ENCODE measurements at places on chromosomes 5 and 9. TPM values are rescaled to one million over a fixed set of nuclear protein-coding genes. Genes with fewer than 3 reads are reported as not detected.

The SPATA9 gene
- polyA plus RNA-seq = 1.1 TPM

The TMEFF1 gene
- polyA plus RNA-seq = 2.4 TPM

The SEMA5A gene
- polyA plus RNA-seq = 11.9 TPM

The HACD4 gene
- polyA plus RNA-seq = 4.8 TPM

The CDKN2B-AS1 gene
- 1.7 TPM for polyA plus RNA-seq

The TJP2 gene
- 163 TPM for polyA plus RNA-seq

The SLC28A3 gene
- polyA plus RNA-seq = 0.81 TPM

The FBP2 gene
- 0.25 TPM for polyA plus RNA-seq

The PCDHB7 gene
- polyA plus RNA-seq = 1.3 TPM

DNA sequence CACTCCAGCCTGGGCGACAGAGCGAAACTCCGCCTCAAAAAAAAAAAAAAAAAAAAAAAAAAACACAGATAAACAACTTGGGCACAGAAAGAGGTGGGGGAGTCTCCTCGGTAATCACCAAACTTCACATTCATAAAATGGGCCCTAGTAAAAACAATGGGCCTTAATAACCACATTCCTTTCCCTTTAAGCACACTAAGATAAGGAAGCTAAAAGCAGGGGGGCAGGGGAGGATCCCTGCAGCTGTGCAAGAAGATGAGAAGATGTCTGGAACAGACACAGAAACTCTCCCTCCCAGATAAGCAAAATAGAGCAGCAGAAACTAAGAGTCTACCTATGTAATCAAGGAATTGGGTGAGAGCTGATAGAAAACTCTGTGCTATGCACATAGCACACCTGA is 111.2 kb upstream of the FAM174A start:
- DNase-seq = no peak

GRCh38 chr5:126794157-126794828 is 17.4 kb downstream of the LMNB1 start:
- DNase-seq = no peak

- DNase-seq = peak; percentile 32
Observed at GRCh38 chr5:6525910-6526309, 77.3 kb downstream of the UBE2QL1 start.

DNA sequence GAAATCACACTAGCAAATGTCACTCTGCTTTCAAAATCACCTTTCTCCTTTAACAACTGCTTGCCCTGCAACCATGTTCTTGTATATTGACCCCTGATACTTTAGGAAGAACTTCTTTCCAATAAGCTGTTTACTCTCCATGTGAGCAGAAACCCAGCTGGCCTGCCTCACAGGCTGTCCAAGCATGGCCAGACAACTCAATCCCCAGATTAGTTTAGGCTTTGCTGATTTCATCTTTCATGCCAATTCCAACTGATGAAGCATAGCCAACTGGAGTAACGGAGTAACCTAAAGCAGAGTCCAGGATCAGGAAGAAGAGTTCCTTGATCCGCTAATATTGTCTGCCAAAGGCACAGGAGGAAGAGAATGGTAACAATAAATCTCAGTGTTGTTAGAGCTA is 56.7 kb upstream of the HTR1A start:
- no peak for DNase-seq

DNA sequence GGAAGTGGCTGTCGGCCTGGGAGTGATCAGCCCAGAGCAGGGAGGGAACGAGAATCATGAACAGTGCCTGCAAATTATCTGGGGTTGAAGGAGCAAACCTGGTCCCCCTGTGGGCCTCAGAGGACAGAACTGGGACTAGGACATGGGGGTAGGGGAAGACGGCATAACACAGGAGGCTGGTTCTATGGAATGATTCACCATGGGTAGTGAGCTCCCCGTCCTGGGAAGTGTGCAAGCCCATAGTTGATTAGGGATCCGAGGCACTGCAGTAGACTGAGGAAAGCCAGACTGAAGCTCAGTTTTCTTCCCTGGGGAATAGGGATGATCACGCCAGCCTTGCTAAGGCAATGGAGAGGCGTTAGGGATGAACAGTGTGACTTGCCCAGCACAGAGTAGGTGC is 5.6 kb downstream of the ADGRD2 start:
- no peak for DNase-seq

DNA sequence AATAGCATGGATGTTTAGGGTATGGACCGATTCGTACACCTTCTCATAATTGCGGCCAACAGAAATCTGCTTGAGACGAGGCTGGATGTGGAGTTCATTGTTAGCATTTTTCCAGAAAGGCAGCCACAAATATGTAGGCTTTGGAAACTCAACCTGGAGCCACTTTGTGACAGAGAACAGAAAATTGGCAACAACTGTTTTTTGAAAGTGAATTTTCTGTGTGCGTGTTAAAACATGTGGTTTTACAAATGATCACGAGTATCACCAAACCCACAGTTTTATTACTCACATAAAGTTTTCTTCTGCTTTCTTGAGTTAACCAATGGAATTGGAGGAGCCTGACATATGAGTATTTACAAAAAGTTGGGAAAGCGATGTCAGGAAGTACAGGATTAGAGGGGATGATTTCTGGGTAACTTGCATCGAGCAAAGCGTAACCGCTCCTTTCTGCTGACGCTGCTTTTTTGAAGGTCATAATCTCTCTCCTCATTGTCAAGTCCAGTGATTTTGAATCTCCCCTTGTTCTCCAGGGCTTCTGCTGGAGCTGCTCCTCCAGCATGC is 138.5 kb upstream of the TAF11L2 start:
- DNase-seq = no peak

GRCh38 chr9:1170918-1171317 is 120.8 kb downstream of the DMRT2 start:
- no peak for DNase-seq

DNA sequence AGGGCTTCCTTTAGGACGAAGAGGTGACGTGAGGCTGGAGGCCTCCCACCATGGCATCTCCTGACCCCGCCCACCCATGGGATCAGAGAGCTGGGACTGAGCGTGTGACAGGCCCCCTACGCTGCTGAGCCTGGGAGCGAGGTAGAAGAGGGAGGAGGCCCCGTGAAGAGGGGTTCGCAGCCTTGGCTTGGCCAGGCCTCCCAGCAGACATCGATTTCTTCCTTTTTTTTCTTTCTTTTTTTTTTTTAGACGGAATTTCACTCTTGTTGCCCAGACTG is 39.5 kb downstream of the PTGES start:
- no peak for DNase-seq

DNA sequence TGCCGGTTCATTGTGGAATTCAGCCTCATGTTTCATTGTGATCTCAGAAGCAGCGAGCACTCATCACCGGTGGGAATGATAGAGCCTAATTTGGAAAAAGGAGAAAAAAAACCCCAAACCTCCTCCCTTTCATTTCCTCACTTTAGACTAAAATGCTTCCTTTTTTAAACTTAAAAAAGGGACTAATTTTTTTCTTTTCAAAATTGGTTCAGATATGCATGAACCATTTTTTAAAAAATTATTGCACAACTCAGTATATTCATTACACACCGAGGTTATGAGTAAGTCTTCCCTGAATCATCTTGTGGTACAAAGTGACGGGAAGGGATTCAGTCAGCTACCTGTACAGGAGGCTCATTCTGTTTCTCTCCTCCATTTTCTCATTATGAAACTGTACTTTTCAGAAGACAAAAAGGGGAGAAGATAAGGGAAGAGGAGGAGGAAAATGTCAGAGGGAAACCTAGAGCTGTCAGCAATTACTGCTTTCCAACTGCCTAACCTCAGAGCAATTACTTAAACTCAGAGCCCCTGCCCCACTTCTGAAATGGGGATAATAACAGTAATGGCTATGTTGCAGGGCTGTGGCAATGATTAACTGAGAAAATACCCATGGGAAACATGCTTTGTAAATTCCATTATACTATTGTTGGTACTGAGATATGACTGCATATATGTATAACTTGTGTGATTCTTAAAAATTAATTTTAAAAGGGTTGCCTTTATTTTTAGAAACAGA is 24.0 kb downstream of the GALNT10 start:
- no peak for DNase-seq

- DNase-seq = no peak
Observed at GRCh38 chr5:143882520-143882919, 70.6 kb downstream of the HMHB1 start.

DNA sequence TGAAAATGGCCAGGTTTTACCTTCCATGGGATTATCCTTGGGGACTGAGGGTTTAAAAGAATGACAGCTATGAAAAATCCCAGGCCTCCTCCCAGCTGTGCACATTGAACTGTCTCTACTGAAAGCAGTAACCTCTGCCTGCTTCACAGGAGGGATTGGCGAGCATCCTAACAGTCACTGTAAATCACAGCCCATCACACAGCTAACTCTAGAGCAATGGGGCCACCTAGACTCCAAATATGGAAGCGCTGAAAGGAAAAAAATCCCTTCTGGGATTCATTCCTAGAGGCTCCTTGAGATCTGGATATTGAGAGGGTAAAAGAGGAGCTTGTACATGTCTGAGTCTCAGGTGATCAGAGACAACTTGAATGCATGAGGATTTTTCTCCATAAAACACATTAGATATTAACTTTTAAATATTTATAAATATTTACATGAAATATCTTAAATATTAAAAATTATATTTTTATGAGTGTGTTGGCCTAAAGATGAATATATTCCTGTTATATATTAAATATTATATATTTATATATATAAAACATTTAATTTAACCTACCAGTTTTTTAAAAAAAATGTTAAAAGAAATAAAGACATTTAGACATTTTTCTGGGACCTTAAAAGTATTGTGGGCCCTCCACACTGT is 133.8 kb upstream of the SLC24A2 start:
- peak; percentile 20 for DNase-seq

DNA sequence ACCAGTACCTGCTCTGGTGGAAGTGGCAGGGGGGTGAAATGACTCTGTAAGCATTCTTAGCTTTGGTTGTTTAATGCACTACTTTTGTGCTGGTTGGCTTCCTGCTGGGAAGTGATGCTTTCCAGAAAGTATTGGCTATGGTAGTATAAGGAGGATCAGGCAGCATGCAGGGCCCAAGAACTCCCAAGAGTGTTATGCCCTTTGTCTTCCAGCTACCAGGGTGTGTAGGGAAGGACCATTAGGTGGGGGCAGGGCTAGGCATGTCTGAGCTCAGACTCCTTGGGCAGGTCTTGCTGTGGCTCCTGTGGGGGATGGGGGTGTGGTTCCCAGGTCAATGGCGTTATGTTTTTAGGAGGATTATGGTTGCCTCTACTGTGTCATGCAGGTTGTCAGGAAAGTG is 135.8 kb upstream of the TRPC7 start:
- no peak for DNase-seq

GRCh38 chr5:108919591-108920326 is 172.1 kb downstream of the FER start:
- no peak for DNase-seq

DNA sequence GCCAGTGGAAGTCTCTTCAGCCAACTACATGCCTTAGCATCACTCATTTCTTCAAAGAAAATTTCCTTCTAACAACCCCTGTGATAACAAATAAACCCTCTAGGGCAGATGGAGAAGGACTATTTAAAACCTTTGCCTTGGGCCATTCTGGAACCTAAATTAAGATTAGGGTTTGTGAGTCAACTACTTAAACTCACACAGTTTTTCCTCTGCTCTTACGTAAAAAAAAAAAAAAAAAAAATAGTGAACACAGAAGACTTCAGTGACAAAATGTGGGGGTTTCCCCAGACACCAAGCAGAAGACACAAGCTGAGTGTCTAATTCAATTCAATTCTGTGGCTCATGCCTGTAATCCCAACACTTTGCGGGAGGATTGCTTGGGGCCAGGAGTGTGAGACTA is 65.8 kb upstream of the ERCC6L2 start:
- DNase-seq = no peak

GRCh38 chr9:8155706-8156105 is 356.1 kb upstream of the DMAC1 start:
- no peak for DNase-seq

DNA sequence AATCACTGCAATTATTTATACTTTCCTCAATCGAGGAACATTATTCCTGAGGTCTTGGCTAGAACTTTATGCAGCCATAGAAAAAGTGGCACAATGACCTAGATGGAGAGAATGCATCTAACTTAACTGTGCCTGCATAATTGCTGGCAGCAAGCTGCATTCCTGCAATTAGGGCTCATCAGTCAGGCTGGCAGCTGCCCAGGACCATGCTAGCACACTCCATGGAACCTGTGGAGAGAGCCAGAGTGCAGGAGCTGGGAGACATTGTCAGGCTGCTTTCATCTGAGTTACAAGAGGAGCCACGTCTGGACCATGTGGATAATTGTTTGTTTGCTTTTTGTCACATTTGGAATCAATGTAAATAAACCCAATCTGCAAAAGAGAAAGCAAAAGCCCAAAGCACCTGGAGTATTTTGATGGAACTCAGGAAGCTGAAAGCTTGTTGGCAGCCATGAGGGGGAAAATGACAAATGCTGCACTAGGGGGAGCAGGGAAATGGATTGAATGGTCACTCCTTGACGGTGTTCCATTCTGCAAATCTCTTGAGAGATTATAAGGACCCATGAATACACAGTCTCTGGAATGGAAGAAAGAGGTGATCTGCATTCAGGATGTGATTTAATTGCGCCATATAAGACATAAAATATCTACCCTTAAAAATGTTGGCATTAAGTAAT is 839.9 kb downstream of the MAT2B start:
- DNase-seq = no peak

GRCh38 chr9:115167175-115167574 is 49.2 kb upstream of the TNC start:
- DNase-seq = no peak

DNA sequence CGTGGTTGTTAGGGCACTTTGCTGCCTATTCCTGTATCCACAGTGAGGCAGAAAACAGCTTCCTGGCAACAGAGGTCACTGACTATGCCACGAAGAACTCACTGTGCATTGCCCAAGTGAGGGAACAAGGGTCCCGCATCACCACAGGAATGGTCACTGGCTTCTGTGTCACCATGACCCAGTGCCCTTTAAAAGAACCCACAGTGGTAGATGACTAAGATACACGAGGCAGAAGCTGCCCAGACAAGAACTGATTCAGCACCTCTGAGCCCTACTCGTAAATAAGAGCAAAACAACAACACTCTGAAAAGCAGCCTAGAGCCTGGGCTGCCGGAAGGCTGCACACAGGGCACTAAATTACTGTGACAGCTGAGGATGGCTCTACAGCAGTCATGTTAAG is 236.6 kb upstream of the RASEF start:
- no peak for DNase-seq

GRCh38 chr9:135079018-135079417 is 8.4 kb upstream of the OLFM1 start:
- DNase-seq = no peak

DNA sequence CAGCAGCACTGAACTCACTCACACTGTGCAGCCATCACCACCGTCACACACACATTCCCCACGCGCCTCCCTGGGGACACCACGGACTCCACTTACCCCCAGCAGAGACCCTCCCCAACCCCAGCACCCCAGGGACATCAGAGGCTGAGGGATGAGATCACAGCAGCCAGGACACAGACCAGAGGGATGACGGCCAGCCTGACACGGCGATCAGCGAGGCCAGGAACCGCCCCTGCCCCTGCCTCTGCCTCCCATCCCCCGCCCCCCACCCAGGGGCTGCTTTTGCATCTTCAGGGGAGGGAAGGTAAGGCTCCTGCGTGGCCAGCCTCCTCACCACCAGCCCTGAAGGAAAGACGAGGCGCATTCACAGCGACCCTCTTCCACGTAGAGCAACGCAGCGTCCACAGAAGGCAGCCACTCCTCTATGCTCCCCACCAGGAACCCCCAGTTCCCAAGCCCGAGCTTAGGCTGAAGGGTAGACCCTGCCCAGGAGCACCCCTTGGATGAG is 104.5 kb downstream of the VAV2 start:
- DNase-seq = no peak

GRCh38 chr5:52893105-52893504 is 96.0 kb upstream of the ITGA2 start:
- DNase-seq = no peak

Measured in large intestine (tissue), 12 donors.